ENCODE measurements at places on chromosomes 1 and 21.
A peak's percentile ranks its signal among the peaks of the same experiment; 100 is the strongest.

DNA sequence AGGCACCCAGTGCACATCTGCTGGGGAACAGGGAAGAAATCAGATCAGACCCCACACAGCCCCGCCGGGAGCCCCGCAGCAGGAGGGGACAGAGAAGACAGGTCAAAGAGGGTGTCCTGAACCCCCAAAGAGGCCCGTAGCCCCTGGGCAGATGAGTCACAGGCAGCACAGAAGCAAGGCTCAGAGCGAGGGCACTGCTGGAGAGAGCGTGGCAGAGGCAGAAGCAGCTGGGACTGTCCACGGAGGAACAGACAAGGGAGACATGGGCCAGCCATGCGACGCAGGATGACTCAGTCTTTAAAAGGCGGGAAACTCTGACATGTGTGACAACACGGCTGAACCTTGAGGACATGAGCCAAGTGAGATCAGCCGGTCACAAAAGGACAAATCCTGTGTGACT, 14.5 kb upstream of the PRDM16 start:
- DNase-seq, result no peak

DNA sequence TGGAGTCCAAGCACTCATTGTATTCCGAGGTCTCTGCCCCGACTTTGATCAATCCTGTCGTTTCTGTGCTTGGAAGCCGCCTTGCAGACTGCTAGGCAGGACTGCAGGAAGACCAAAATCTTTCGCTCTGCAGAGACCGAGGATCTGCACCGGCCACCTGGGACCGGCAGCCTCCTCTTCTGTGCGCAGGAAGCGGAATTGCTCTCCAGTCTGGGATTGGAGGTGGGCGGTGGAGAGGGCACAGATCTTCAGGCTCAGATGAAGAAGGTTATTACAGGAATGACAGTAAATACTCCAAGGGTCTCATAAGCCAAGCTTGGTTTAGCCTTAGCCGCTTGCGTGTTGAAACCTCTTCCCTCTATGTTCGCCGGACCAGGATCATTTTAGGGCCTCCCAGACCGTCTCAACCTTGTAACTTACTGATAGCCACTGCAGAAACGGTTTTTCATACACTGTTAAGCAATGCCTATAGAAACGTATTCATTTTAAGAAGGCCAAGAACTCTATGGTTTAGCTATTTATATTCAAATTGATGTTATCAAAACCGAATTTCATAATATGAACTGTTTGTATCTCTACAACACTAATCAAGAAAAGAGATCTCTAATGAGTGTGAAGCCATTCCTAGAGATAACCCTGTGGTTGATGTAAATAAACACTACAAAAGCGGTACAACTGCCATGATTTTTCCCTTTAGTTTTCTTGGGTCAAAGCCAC, 1.1 kb downstream of the MIA3 start:
- peak; percentile 39 for DNase-seq

DNA sequence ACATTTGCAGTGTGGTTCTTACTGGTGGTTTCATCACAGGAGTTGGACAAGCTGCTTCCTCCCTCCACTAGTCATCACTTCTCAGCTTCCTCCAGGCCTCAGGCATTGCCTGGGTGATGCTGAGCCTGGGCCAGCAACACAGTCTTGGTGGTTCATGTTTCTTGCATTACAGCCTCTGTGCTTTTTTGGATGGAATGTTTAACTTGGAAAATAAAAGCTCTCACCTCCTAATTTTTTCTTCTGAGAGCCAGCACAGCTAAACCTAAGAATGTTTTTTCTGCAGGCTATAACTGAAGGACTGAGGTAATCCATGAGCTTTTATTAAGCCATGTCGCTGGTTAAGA, 66.1 kb upstream of the RHOU start:
- no peak for DNase-seq

GRCh38 chr1:63906047-63906704, 132.4 kb downstream of the ROR1 start:
- peak; percentile 17 for DNase-seq

DNA sequence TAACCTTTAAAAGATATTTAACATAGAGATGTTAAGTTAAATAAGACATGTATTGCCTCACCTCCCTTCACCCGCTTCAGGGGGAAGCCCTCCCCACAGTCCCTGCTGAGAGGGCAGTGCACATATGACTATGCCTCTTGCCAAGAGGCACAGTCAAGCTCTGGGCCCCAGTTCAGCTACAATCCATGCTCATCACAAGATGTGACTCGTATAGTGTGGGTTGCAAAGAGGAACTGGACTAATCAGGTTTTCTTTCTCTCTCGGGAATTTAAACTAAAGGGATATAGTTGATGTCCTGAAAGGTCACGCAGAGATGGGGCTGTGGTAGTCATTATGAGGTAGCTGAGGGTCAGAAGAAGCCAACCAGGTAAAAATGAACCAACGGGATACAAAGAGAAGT, 35.6 kb downstream of the LYST start:
- DNase-seq, result no peak

DNA sequence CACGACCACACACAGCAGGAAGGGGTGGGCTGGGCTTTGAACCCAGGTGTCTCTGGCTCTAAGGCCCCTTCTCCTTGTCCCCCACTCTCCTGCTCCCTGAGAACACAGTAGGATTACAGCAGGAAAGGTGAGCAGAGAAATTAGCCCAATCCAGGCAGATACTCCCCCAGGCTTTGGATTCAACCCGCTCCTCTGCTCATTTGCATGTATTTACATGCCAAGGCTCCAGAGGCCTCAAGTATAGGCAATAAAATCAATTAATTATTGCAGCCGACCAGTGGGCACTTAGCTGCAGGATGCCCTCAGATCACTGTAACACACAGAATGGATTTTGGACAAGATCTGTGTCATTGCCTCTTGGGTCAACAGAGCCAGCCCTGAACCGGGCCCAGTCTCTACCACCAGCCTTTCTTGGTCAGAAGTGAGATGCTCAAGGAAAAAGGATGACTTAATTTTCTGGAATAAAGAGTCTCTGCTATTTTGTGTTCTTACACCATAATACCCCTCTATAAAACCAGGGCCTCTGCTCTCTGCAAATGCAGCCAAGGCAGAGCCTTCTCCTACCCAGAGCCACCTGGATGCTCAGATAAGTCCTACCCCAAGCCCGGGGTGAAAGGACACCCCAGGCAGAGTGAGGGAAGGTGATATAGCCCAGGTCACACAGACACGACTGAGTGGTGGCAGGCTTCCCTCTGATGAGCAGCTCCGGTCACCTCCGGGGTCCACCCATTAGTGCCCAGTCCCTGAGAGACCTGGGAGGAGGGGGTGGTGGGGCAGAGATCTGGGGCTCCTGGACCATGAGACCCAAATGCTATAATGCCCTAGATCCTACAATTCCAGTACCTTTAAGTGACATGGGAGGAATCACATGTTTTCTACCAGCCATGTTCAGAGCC, 28.9 kb downstream of the MATN1 start:
- DNase-seq, result no peak

DNA sequence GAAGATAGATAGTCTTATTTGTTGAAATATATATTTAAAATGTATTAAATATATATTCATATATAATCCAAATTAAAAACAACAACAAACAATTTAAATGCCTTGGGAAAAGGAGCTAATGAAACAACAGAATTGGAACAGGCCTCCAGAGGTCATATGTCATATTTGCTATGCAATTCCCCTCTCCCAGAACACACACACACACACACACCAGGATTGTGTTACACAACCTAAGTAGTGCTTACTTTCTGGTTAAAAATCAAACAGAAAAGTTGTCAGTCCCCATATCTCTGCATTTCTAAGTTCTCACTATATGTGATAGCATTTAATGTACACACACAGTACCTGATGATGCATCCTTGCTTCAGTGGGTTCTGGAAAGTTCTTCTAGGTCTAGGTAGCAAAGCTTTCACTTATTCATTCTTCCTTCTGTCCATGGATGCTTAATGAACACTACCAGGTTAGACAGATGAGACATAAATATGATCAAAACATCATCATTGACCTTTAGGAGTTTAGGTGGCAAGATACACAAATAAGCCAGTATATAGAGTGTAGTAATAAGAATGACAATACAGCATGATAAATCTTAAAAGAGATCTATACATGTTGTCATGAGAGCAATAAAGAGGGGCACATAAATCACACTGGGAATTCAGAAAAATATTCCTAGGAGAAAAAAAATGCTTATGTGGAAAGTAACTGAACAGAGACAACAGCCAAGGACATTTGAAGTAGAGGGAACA, 662.8 kb downstream of the PTPRC start:
- no peak for DNase-seq

GRCh38 chr1:118937413-118938072, 50.6 kb downstream of the TBX15 start:
- DNase-seq, result no peak

DNA sequence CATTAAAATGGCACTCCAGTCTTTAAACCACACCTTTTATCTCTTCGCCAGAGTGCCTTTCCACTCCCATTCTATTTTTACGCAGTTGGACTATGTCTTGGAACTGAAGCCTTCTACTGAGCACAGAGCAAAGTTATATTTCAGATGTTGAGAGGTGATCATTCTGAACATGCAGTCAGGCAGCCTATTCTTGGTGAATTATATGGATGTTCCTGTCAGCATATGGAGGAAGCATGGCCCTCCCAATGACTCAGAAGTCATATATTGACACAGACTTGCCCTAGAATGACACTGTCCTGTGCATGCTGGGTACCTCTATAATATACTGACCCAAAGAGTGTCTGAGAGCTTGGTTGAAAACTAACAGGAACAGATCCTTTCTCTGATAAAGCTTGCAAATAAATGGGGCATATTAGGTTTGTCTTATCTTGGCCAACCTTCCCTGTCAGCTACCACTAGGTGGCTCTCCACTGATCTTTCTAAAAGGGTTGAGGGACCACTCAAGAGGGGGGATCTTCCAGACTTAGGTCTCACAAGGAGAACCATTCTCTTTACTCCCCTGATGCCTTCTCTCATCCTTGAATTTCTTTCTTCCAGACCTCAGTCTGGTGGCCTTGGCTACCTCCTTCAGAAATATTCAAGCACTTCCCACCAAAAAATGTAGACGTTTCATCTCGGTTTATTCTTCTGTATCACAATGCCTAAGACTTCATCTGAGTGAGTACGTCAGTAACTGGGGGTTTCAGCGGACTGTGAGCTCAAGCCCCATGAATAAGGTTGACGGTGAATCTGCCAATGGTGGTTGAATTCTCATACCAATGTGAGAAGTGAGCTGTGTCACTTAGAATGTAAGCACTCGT, 11.8 kb upstream of the ALG14 start:
- DNase-seq, result peak; percentile 15

DNA sequence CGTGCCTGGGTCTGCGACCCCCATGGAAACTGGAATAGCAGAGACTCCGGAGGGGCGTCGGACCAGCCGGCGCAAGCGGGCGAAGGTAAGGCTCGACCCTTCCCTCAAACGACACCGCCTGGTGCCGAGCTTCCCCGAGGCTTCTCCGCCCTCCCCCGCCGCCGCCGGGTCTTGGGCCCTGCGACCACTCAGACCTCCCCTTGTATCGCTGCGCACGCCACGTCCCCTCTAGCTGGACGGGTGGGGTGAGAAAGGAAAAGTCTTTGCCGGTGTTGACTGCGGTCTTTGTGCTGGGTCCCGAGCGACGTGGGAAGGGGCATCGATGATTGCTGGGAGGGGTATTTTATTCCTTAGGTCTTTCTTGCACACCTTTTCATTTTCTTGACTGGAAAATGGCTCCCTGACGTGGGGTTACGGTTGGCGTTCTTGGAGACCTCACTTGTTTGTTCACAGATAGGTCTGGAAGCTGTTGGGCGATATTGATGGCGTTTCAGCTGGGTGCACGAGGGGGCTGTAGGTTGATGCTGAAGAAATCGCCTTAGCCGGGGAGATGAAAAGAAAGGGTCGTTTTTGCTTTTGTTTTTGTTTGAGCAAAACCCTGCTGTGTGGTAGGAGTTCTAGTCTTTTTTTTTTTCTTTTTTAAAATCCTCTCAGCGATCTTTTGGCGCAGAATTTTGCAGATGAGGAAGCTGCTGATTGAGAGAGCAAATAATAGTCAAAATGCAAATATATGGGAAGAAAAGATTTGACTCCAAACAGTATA, 776 bp downstream of the KDM1A start:
- peak; percentile 54 for DNase-seq

DNA sequence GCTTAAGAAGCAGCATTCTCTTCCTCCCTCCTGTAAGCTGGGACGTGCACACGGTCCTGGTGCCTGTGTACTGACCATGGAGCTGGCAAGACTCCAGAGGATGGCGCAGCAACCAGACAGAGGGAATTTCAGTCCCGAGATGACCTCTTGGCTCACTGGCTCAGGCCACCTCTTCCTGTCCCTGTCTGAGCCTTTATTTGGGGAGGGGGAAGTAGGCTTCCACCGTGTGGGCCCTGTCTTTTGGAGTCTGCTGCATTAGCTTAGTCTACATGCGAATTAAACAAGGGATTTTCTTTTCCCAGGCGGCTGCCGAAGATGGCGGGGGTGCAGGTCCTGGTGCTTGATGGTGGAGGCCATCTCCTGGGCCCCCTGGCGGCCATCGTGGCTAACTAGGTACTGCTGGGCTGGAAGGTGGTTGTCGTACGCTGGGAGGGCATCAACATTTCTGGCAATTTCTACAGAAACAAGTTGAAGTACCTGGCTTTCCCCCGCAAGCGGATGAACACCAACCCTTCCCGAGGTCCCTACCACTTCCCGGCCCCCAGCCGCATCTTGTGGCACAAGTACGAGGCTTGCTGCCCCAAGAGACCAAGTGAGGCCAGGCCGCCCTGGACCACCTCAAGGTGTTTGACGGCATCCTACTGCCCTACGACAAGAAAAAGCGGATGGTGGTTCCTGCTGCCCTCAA, 10.2 kb downstream of the IL24 start:
- no peak for DNase-seq
